ENCODE measurements at places on chromosomes 2 and 18. TPM values are rescaled to one million over a fixed set of nuclear protein-coding genes. Genes with fewer than 3 reads are reported as not detected.

DNA sequence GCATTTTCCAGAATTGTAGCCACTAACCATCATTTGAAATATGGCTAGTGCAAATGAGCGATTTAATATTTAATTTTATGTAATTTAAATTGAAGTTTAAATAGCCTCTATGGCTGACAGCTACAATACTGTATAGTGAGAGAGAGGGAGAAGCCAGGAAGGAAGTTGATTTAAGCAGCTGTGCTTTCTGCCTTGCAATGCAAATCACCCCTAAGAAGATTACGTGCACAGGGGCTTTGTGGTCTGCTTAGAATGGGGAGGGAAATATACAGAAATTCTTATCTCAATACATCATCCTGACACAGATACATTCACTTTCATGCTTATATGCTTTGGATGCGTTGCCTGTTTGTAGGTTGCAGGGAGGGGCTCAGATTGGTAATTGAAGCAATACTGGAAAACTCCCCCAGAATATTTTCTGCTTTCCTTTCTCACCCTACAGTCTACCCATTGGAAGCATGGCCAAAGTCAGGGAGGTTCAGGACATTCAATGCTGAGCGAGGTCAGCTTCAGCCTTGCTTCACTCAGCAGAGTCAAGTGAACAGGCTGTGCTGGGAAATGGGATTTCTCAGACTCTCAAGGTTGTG, 674.0 kb downstream of the CNTNAP5 start:
- no peak for DNase-seq

DNA sequence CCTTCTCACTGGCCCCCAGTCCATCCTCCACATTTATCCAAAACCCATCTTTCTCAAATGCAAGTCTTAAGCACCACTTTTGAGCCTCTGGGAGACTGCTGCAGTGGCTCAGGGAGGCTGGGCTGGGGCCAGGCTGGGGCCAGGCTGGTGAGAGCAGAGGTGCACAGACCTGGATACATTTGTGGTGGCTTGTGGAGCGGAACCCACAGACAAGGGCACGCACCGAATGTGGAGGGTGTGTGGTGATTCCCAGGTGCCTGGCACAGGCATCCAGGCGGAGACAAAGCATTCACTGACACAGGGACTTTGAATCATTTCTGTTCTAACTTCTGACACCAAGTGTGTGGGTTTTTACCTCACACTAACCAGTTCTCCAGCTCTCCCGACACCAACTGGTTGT, 42.2 kb upstream of the MGAT4A start:
- no peak for DNase-seq

DNA sequence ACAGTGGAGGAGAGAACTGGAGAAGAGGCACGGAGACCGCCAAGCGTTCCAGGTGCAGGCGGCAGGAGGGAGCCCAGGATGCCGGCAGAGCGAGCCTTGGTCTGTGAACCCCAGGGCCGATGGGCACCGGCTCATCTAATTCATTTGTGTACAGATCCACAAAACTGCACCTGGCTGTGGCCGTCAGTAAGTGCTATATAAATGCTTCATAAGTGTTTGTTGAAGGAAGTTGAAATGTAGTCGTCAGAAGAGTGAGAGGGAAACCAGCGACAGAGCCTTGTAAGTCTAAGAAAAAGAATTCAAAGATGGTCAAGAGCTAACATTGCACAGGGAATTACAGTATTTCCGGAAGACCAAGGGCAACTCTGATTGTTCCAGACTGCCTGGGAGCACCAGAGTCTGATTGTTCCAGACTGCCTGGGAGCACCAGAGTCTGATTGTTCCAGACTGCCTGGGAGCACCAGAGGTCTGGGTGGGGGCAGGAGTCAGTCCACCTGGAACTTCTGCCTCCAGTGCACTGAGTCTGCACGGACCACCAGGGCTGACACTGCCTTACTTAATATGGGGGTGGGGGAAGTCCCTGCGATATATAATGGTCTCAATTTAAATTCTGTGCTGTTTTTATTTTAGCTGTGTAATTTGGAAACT, 112.3 kb downstream of the BCL2 start:
- peak; percentile 14 for DNase-seq

- DNase-seq, result no peak
Observed at GRCh38 chr2:104432991-104433390, 420.9 kb upstream of the POU3F3 start.

DNA sequence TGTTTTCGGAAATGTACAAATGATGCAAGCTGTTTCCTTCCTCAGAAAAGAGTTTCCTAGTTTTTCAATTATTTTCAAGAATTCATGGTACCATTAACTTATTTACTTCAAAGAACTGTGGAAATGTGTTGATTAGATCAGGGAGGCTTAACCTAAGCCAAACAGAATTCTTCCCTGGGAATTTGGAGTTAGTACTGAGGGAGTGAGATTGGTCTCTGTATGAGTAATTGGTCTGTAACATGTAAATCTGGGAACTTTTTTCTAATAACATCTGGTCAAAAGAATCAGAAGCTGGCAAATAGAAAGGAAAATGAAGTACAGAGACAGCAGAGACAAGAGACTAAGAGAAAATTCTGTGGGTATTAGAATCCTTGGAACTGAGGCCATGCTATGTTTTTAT, 145.8 kb downstream of the BABAM2 start:
- DNase-seq, result no peak

DNA sequence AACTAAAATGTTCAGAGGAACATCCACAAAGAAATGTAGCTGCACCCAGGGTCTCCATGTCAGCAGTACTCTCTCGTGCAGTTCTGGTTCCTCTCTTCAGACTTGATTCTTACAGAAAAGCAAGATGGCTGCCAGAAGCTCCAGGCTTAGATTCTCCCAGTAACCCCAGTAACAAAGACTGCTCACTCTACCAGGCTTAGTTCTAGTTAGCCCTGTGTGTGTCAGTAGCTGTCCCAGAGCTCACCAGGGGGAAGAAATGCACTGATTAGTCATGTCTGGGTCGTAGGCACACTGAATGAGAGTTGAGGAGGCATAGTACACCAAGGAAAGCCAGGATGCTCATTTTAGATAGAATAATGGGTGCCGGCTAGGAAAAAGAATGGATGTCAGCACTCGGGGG, 395.0 kb upstream of the NRP2 start:
- DNase-seq, result no peak

DNA sequence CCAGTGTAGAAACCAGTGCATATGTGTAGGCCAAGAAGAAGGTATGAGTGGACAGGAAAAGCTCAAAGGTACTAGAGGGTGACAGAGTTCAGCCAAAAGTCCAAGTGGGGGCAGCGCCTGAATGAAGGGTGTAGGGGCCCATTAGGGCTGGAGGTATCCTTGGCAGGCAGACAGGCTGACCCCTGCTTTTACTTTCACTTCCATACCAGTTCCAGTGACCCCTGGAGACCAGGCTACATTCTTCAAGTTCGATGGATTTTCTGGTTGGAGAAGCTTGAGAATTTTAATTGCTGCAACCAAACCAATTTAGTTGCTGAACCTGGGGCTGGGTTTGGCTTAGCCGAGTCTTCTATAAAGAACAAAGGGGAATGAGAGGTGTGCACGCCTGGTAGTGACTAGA, 42.3 kb upstream of the MRPL33 start:
- no peak for DNase-seq

- DNase-seq, result no peak
Observed at GRCh38 chr2:119788752-119789151, 29.0 kb downstream of the PTPN4 start.

ATF2 gene
- 41.4 TPM for total RNA-seq

TRIB2 gene
- 9.8 TPM for total RNA-seq

CHRNG gene
- not detected for total RNA-seq
